ENCODE measurements at places on chromosomes 2 and 18.

GRCh38 chr18:28666216-28666615 lies 489.3 kb upstream of the CDH2 start:
- DNase-seq = no peak

DNA sequence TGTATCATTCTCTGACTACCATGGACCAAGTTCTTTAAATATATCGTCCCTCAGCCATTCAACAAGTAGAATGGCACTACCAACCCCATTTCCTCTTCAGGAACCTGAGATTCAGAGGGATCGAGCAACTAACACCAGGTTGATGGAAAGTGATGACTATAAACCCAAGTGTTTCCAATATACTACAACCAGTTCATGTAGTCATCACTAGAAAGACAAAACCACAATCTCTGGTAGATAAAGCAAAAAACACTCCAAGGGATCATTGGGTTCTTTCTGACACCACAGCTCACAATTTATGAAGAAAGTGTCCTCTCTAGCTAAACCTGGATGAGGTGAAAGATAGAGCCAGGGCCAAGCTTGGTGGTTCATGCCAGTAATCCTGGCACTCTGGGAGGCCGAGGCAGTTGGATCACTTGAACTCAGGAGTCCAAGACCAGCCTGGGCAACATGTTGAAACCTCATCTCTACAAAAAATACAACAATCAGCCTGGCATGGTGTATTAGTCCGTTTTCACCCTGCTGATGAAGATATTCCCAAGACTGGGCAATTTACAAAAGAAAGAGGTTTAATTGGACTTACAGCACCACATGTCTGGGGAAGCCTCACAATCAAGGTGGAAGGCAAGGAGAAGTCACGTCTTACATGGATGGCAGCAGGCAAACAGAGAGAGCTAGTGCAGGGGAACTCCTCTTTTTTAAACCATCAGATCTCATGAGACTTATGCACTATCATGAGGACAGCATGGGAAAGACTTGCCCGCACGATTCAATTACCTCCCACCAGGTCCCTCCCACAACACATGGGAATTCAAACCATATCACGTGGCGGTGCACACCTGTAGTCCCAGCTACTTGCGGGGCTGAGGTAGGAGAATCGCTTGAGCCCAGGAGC lies 2.2 kb downstream of the CD226 start:
- DNase-seq = no peak

DNA sequence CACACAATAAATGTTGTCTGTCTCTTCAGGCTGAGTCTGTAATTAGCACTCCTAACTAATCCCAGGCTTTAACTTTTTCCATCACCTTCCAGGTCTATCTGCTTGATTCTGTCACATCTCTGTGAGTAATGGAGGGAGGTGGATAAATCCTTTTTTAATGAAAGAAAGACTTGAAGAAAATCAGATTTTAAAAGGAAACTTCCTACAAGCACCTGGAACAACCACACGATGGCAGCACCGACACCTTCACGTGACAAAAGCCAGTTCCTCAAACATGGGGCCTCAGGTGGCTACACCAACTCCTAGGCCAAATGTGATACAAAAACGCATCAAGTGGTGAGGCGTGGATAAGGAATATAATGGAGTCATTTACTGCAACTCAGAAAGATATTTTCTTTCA lies 41.8 kb downstream of the TGFBRAP1 start:
- no peak for DNase-seq

- DNase-seq = no peak
These were observed 106.7 kb downstream of the MYO1B start for GRCh38 chr2:191351921-191352320.

GRCh38 chr2:119010336-119010735 lies 68.3 kb downstream of the MARCO start:
- no peak for DNase-seq

GRCh38 chr2:137842430-137842829 lies 121.8 kb upstream of the HNMT start:
- DNase-seq = no peak

DNA sequence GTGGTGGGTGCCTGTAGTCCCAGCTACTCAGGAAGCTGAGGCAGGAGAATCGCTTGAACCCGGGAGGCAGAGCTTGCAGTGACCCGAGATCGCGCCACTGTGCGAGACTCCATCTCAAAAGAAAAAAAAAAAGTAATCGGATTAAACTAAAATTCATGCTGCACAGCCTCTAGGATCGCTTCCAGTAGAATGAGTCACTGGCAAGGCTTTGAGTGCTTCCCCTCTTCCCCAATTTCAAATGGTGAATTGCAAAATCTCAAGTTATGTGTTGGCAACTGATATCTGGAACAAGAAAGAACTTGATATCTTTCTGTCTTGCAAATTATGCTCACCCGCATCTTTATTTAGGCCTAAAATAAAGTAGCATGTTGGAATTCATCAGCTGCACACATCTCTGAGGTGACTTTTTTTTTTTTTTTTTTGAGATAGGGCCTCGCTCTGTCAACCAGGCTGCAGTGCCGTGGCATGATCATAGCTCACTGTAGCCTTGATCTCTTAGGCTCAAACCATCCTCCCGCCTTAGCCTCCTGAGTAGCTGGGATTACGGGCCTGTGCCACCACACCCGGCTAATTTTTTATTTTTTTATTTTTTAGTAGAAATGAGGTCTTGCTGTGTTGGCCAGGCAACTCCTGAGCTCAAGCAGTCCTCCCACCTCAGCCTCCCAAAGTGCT lies 12.7 kb downstream of the TTC39C start:
- DNase-seq = peak; percentile 81

DNA sequence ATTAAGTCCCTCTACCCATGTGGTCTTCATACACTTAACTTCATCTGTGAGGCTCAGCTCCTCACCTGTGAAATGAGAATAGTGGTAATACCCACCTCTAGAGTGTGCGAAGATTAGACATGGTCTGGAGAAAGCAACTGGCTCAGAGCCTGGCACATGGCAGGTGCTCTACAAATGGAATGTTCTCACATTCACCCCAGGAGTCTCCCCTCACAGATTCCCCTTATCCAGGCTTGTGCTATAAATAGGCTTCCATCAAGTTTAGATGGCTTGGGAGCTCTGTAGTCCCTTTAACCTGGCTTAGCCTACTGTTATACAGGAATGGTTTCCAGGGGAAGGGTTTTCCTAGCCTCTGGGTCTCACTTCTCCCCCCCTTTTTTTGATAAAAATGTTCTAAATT lies 455.9 kb downstream of the RNF144A start:
- no peak for DNase-seq

- no peak for DNase-seq
These were observed 61.6 kb upstream of the PARD3B start for GRCh38 chr2:204483608-204484081.
